ENCODE measurements at places on chromosomes 2 and 18.
A peak's percentile ranks its signal among the peaks of the same experiment; 100 is the strongest.

DNA sequence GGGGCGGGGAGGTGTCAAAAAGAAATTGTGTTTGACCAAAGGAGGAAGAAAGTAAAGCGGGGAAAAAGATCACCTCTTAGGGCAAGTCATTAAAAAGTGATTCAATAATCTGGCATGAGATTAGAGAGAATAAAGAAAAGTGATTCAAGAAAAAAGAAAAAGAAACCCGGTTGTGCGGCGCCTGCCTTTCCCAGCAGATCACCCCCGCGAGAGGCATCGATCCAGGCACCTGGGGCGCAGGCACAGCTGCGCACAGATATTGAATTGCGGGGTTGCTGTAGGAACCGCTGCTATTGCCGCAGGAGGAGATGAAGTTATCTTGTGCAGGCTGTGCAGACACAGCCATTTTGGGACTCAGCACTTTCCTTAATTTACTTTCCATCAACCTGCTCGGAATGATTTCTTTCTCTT is 71.2 kb downstream of the PLB1 start:
- DNase-seq = no peak

DNA sequence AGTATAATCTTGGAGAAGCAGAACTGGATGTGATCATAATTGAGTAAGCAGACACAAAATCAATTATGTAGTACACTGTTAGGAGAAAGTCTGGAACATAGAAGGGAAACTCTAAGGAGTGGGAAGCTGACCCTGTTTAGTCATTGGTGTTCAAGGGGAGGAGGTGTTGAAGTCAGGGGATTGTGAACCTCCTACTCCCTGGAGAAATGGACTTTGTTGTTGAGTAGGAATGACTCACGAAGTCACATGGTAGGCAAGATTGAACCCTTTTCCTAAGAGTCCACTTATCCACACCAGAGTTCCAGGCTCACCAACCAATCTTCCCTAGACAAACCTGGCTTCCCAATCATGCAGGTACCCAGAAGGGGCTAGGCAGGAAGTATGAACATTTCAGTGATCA is 81.0 kb upstream of the BCL11A start:
- no peak for DNase-seq

GRCh38 chr18:50398947-50399346 is 24.1 kb downstream of the SKA1 start:
- no peak for DNase-seq

DNA sequence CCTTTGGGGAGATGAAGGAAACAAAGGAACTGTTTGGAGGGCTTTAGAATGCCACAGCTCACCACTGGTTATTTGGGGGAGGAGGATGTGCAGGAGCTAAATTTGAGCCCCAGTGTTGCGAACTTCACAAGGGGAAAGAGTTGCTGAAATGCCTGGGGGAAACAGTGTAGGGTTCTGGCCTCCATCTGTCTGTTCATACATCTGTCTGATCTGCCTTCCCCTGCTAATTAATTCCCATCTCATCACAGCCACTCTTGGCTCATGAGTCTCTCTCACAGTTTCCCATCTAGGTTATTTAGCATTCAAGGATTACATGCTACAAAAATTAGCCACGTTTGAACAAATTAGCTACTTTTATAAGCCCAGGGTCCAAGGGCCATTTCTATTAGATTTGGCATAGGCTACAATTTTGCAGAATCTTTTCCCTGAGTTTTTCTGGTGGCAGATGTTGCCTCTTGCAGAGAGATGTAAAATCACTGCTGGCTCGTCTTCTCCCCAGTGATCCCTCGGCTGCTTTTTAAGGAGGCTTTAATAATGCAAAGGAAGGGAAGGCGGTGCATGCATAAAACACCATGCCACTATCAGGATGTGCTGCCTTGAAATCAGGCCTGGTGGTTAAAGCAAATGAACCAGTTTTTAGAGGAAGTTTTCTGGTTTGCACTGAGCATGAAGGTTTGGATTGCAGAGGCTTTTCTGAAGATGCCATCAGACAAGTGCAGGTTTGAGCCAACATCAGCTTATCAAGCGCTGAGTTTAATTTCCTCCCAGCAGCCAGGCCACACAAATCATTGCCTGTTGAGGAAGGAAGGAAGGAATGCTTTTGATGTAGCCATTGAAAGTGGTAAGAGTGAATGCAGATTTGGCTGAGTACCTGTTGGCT is 35.0 kb downstream of the ADD2 start:
- DNase-seq = no peak

DNA sequence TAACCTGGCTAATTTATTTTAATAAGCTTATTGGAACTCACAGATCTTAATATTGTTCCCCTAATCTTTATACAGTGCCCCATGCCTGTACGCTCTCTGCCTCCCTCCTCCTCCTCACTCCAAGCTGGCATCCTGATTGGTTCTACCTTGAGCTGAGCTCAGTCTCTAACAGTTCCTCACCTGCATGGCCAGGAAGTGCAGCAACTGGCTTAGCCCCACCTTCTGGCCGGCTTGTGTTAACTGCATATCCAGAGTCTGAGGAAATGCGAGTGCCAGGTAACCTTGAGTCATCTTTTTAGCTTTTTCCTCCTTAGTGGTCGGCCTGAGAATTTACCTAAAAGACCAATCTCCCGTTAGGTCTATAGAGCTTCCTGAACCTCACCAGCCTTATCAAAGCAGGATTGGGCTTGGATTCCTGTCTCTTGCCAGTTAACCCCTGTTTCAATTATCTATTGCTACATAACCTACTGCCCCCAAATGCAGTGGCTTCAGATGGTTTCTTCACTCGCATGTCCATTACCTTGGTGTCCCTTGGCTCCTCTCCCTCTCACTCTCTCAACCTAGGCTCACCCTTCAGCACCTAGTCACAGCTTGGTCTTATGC is 89.5 kb upstream of the STK39 start:
- DNase-seq = peak; percentile 63

DNA sequence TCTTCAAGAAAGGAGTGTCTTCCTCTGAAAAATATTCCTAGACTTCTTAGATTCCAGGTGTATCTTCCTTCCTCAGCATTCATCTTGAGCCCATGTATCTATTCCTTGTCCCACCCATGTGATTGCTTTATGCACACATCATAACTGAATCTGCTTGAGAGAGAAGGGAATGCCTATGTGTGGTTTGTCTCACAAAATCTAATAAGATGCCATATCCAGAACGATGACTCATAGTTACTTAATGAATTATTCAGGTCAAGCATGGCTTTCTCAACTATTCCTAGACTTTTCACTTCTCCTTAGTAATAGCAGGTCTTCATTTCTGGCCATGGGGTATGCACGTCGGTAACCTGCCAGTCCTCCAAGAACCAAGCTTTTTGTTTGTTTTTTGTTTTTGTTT is 121.8 kb downstream of the SETBP1 start:
- DNase-seq = no peak

DNA sequence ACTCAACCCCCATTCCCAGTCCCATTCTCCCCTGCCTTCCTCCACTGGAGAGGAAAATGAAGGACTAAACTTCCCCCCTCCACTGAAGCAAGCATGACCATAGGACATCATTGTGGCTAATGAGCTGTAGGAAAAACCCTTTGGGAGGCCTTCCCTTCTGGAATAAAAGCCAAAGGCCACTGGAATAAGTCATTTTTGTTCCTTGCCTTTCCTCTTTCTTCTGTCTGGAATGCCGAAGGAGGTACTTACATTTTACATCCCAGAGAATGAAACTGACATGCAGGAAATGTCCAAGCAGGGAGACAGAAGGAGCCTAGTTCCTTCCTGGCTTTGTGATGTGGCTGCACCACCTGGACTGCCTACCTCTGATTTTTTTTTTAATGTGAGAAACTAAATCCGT is 9.1 kb upstream of the PTPRM start:
- DNase-seq = no peak

DNA sequence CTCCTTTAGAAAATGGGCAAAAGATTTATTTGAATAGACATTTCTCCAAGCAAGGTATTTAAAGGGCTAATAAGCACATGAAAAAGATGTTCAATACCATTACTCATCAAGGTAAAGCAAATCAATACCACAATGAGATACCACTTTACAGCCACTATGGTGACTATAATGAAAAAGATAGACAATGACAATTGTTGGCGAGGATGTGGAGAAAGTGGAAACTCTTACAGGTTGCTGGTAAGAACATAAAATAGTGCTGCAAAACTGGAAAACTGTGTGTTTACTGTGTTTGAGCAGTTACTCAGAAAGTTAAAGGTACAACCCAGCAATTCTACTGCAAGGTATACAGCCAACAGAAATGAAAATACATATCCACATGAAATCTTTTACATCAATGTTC is 31.9 kb upstream of the RNU4ATAC start:
- no peak for DNase-seq

- DNase-seq = no peak
Observed at GRCh38 chr2:108575132-108575966, 41.1 kb downstream of the LIMS1 start.

- DNase-seq = no peak
Observed at GRCh38 chr2:159647667-159648066, 31.3 kb upstream of the BAZ2B start.

GRCh38 chr18:48966523-48966922 is 15.8 kb upstream of the SMAD7 start:
- no peak for DNase-seq

DNA sequence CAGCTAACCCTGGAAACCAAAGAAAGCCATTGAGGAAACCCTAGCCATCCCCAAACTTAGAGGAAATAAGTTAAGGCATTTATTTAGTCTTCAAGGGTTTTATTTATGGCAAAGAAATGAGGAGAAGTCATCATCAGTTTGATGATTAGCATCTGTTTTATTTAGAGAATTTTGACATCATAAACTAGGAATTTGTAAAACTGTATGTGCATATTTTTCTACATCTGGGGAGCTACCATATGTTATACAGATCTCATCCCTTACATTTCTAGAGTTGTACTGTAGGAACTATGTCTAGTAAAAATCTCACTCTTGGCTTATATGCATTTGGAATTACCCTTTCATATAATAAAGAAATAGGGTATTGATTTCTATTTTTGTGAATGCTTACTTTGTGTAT is 48.7 kb downstream of the FMNL2 start:
- no peak for DNase-seq

GRCh38 chr2:189113963-189114362 is 65.6 kb downstream of the COL5A2 start:
- no peak for DNase-seq
